ENCODE measurements at places on chromosomes 1 and 21.

- DNase-seq = no peak
Observed at GRCh38 chr1:94731891-94732290, 88.3 kb upstream of the SLC44A3 start.

DNA sequence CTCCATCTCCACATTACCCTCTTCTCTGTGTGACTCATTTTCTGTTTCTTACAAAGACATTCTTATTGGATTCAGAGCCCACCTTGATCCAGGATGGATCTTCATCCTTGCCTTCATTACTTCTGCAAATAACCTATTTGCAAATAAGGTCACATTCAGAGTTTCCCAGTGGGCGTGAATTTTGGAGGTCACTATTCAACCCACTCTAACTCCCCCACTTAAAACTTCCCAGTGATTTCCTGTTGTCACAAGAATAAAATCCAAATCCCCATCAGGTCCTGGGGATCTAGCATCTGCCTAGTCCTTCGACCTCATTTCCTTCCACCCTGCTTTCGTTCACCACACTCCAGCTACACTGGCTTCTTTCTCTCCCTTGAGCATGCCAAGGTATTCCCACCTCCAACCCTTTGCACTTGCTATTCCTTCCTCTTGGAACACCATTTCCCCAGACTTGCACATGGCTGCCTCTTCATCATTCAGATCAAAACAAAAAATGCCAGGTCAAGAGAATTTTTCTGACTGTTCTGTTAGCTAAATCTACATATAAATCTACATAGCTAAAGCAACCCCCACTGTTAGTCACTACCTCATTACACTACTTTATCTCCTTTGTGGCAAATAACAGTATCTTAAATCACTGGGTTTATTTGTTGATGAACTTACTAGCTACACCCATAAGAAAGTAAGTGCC lies 187.2 kb downstream of the TOMM20 start:
- DNase-seq = no peak

- no peak for DNase-seq
Observed at GRCh38 chr1:7427605-7428300, 343.3 kb upstream of the VAMP3 start.

DNA sequence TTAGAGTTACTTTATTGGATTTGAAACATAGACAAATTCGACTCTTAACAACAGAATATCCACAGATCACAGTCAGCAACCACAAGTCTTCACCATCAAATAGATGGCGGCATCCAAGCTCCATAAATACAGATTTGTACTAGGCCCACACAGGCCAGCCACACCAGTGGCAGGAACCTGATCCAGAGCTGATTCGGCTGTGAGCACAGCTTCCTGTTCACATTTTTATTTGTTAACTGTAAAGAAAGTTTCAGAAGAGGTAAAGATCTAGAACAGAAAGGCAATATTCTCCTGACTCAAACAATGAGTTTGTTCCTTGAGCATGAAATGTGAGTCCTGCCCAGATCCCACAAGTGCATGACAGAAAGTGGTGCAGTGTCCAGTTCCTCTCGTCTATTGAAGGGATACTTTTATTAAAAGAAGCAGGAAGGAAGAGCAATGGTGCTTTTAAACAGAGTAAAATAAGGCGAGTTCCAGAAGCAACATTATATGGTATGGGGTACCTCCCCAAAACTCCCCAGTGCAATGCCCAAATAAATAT lies 205.8 kb downstream of the SLC45A1 start:
- no peak for DNase-seq

- DNase-seq = no peak
Observed at GRCh38 chr1:30903343-30904034, 5.1 kb downstream of the SDC3 start.

- no peak for DNase-seq
Observed at GRCh38 chr1:108695535-108695934, 3.4 kb downstream of the PRPF38B start.

DNA sequence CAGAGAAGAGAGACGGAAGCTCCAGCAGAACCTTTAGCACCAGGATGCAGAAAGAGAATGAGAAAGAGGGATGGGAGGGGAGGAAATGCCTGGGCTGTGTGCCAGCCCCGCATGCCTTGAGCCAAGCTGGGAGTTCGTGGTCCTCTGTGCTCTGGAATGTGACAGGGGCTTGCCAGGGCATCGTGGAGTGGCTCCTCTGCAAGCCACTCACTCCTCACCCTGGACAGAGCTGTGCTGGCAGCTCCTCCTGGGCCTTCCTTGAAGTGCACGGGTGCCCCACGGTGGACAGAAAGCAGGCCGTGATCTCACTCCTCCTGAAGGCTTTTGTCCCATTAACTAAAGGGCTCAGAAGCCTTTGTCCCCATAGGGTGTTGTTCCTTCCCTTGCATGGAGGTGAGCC lies 34.8 kb upstream of the PRELP start:
- no peak for DNase-seq

- no peak for DNase-seq
Observed at GRCh38 chr1:161817176-161817730, 51.1 kb downstream of the ATF6 start.

DNA sequence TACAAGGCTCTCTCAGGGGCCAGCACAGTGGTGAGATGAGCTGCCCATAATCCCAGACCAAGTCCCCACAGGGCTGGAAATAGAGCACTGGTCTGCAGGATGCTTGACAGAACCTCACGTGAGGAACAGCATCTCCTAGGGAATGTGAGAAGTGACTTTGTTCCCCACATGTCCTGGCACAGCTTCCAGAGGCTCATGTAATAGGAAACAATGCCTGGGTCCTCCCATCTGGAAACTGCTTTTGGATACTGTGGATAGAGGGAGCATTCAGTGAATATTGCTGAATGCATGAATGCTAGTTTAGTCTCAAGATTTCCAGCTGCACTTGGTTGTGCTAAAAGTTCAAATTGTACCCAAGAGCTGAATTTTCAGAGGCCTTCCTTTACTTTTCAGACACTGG lies 146.2 kb downstream of the TNR start:
- DNase-seq = no peak

- DNase-seq = no peak
Observed at GRCh38 chr1:60184521-60184920, 111.0 kb upstream of the C1orf87 start.

DNA sequence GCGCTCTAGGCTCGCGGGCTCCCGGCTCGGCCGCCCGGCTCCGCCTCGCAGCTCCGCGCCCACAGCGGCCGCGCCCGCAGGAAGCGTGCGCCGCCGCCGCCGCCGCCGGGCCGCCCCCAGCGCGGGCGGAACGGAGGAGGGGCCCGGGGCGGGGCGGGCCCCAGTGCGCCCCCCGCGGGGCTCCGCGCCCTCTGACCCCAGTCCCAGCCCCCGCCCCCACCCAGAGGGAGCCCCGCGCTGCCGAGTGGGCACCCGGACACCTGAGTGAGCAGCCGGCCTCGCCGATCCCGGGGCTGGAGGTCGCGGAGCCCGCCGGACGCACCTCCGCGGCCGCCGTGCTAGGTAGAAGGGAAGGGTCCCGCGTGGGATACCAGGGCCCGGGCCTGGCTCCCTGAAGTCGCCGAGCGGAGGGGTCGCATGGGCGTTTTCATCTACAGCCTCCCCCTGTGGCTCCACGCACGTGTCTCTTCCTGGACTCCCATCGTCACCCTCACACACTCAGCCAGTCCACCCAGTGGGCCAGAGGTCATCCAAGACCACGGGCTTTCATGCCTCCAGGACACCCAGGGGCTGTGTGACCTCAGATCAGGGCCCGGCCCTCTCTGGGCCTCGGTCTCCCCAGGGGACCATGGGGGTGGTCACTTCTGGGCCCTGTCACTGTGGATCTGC lies at the start of gene SDC3:
Gene SDC3, minus strand, starts transcription at position 63 of the 669 bp plus-strand sequence. CDS start 172 bp downstream, outside the sequence.
- no peak for DNase-seq

GRCh38 chr1:96116731-96117130 lies 604.9 kb upstream of the PTBP2 start:
- DNase-seq = no peak

DNA sequence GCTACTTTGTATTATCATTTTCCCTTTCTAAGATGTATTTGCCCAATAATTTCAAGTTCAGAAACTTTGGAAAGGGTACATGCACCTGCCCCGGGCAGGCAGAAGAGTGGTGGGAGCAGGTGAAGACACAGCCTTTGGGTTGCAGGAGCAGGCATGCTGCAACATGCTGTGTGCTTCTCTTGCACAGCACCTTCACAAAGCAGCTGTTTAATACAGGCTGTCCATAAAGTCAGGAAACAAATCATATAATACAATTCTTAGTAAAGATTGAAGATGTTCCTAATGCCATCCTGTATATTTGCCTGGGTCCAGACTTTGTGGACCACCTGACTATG lies 182.9 kb downstream of the ZNF281 start:
- no peak for DNase-seq

DNA sequence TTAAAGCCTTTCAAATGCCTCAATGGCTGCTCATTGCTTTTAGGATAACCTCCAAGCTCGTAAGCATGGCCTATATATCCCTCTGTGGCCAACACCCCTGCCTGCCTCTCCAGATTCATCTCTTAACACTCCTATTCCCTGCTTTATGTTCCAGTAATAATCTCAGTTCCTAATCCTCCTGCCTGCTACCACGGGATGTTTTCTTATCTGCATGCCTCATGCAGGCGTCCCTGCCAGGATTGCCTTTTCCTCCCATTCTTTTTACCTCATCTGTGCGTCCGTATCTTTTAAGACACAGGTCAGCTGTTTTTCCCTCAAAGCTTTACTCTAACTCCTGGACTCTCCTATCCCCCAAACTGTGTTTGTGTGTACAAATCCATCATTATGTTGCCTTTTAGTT lies 36.1 kb downstream of the ZBTB40 start:
- DNase-seq = no peak

DNA sequence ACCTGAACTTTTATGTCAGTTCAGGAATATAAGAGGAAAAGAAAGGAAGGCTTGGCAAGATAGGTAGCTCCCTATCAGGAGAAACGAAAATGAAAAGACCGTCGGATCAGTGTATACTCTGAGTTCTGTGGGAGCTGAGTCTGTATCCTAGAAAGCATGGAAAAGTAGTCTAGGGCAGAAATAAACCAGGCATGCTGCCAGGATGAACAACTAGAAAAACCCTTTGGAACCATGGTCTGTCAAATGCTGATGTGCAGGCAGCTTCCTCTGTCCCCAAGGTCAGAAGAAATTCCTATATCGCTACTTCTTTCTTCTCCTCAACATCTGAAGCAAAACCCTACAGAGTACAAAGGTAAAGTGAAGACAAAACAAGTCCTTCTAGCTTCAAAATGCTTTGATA lies 268.8 kb downstream of the ST6GALNAC3 start:
- no peak for DNase-seq

- DNase-seq = no peak
Observed at GRCh38 chr21:44999972-45000636, 60.3 kb downstream of the SLX9 start.

GRCh38 chr1:18681423-18681835 lies 50.8 kb downstream of the PAX7 start:
- DNase-seq = no peak

DNA sequence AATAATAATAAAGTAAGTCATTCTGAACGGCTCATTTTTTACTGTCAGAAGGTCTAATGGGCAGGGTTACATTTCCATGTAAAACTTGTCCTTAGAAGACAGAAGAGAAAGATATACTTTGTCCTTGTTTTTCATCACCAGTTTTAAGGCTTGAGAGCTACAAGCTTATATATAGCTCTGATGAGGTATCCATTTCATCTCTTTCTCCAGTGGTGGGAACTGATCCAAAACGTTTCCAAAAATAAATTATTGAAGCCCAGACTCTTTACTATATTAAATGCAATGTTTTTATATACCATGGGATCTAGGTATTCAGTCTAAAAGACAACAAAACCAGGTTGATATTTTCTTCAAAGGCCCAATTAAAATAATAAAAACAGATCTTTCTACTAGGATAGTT lies 8.7 kb downstream of the B3GALNT2 start:
- no peak for DNase-seq

DNA sequence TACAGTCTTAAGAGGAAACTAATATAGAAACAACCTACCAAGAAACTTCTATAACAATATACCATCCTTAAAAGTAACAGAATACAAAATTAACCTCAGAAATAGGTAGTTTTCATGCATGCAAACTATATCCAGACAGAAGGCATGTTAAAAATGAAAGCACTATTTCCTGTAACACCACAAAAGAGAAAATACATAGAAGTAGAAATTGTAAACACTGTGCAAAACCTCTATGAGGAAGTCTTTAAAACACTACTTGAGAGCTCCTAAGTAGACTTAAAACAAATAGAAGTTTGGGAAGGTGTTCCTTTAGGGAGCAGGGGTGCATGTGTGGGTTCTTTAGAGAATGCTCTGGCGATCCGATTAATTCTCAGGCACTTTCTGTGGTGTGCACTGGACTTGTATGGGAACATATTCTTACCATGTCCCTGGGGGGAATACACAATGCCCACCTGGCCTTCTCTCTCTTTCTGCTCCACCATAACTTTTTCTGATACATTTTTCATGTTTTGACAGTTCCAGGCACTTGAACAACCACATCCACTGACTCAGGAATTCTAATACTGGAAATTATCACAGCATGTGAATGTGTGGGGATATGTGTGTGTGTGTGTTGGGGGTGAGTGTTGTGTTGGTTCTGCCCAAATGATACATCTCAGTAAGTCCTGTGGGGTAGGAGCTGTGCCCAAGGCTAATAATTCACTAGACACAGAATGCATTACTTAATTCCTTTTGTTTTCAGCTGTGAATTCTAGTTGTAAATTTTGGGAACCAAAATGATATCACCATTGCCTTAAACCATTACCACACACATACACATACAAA lies 866.3 kb upstream of the B3GALT2 start:
- DNase-seq = no peak

GRCh38 chr1:66730462-66730861 lies 21.8 kb upstream of the DYNLT5 start:
- DNase-seq = no peak

- DNase-seq = no peak
Observed at GRCh38 chr1:33374336-33375105, 53.6 kb upstream of the A3GALT2 start.

DNA sequence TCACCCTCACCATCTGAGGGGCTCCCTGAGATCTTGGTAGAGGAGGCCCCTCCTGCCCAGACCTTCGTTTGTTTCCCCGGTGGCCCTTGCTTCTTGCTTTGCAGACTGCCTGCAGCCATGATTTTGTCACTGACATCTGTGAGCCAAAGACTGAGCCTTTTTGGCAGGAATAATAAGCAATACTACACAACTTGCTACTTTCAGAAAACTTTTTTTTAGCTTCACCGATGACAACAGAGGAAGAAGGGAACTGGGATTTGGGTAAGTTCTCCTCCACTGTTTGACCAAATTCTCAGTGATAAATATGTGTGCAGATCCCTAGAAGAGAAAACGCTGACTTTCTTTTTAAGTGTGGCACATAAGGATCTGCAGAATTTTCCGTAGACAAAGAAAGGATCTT lies 11.7 kb upstream of the CD101 start:
- DNase-seq = no peak

GRCh38 chr1:87918398-87918797 lies 589.7 kb downstream of the LMO4 start:
- no peak for DNase-seq

DNA sequence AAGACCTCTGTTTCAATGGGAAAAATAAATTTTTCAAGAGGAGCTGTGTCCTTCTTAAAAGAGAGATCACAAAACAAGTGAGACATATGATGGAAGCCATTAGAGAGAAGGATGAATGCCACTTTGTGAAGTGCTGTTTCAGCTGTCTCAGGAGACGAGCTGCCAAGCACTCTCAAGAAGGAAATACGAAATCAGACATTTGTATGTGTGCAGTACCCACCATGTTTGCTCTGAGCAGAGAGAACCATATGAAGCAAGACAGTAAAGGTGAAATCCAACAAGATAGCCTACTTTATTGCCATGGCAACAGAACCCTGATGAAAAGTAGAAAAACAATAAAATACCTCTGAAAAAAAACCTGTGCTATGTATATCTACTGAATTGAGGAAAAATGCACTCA lies 168.1 kb downstream of the AMY1C start:
- DNase-seq = no peak

All from activated CD8-positive, alpha-beta memory T cell treated with anti-CD3 and anti-CD28 coated beads for 48 hours (primary cell).